ENCODE measurements at places on chromosomes 16 and 17.

GRCh38 chr16:17335826-17336529 lies 134.8 kb downstream of the XYLT1 start:
- no peak for DNase-seq

DNA sequence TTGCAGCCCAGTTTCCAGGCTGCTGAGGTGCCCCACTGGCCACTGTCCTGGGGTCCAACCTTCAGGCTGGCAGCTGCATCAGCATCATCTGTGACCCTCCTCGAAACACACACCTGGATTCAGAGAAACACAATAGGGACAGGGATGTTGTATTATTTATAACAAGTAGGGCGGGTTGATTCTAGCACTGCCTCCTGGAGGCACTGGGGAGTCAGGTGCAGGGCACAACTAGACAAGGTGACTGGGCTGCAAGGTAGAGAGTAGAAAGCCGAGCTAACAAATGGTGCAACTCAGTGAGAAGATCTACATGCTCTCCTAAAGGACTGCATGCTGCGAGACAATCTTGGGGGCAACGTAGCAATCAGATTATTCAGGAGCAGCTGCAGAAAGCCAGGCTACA lies 317.3 kb downstream of the SLC39A11 start:
- no peak for DNase-seq

GRCh38 chr16:24713379-24713778 lies 16.1 kb upstream of the TNRC6A start:
- DNase-seq = no peak

- no peak for DNase-seq
Observed at GRCh38 chr17:61459142-61459809, 7.1 kb downstream of the TBX4 start.

GRCh38 chr17:33055171-33055611 lies 63.5 kb downstream of the SPACA3 start:
- DNase-seq = no peak

DNA sequence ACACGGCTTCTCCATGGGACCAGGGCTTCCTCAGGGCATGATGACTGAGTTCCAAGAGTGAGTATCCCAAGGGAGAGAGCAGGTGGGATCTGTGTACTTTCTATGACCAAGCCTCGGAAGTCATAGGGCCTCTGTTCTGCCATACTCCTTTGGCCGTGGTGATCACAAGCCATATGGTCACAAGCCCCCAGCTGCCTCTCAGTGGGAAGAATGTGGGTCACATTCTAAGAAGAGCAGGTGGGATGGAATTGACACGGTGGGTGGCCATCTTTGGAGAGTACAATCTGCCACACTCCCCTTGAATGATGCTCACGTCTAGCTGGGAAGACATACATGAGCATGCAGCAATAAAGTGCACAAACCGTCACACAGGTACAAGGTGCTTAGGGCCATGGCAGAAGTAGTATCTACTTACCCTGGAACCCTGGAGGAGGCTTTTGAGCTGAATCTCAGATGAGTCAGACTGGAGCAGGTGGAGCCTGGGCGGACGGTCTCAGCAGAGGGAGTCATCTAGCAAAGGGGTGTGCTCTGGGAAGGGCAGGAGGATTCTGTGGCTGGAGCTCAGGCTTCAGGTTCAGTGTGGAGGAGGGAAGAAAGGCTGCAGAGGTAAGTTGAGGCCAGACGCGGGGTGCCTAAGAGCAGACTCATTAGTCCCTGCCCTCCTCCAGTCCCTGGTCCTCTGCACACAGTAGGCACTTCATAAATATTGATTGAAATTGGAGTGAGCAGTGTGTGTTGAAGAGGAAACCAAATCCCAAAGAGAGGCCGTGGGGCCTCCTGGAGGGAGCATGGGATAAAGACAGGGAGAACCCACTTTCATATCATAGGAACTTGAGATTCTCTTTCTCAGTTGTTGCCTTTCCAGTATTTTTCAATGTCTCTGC lies 26.6 kb downstream of the GOSR2 start:
- peak; percentile 81 for DNase-seq
